ENCODE measurements at places on chromosomes 7 and 10.

DNA sequence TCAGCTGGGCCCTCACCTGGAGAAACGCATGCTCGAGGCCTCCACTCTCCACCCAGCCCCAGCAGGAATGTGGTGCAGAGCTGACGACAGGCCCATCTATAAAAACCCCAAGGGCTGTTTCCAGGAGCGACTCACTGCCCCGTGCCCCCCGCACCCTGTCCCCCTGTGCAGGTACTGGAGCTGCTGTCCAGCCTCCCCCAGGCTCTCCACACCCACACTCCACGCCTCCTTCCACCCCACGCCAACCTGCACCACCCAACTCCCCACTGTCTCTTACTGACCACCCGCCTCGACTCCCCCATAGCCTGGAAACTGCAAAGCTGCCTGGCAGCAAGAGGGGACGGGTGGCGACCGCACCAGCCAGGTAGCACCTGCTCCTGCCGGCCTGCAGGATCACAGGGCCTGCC lies 43.3 kb downstream of the DIP2C start:
- DNase-seq = no peak

- no peak for DNase-seq
These were observed 45.2 kb downstream of the PARD3 start for GRCh38 chr10:34769899-34770298.

GRCh38 chr10:56928714-56929113 lies 567.7 kb upstream of the ZWINT start:
- DNase-seq = no peak

DNA sequence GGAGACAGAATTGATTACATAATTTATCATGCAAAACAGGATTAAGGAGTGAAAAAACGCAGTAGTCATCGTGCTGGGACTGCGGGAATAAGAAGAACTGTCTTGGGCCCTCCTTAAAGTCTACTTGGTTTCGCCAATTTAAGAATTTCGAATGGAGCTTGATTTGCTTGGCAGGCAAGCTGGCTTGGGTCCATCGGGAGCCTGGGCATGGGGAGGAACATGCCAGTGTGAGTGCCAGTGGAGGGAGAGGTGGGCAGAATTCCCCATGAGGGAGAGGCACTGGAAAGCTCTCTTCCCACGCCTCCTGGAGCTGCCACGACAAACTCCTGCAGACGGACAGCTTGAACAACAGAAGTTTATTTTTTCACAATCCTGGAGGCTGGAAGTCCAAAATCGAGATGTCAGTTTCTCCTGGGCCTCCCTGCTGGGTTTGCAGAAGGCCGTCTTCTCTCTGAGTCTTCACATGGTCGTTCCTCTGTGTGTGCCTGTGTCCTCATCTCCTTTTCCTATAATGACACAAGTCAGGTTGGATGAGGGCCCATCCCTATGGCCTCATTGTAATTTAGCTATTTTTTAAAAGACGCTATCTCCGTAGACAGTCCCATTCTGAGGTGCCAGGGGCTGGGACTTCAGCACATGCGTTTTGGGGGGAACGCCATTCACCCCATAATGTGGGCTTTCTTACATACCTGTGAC lies 528.7 kb upstream of the DPP6 start:
- DNase-seq = no peak

DNA sequence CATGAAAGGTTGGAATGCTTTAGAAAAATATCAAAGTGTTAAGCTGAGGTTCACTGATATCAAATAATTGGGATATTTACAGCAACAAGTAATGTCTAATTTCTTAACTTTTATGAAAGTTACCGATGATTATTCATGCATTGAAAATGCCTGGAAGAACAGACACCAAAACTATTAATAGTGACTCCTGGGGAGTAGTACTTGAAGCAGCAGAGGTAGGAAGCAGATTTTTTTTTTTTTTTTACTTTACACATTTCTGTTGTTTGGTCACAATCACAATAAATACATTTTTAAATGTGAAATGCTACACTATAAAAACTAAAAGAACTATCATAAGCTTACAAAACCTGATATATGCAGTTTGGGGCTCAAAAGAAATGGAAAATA lies 70.5 kb upstream of the FGL2 start:
- DNase-seq = no peak

- no peak for DNase-seq
These were observed 9.6 kb upstream of the PDCD4 start for GRCh38 chr10:110861930-110862649.

GRCh38 chr10:117569610-117570390 lies 27.3 kb downstream of the EMX2 start:
- DNase-seq = no peak

DNA sequence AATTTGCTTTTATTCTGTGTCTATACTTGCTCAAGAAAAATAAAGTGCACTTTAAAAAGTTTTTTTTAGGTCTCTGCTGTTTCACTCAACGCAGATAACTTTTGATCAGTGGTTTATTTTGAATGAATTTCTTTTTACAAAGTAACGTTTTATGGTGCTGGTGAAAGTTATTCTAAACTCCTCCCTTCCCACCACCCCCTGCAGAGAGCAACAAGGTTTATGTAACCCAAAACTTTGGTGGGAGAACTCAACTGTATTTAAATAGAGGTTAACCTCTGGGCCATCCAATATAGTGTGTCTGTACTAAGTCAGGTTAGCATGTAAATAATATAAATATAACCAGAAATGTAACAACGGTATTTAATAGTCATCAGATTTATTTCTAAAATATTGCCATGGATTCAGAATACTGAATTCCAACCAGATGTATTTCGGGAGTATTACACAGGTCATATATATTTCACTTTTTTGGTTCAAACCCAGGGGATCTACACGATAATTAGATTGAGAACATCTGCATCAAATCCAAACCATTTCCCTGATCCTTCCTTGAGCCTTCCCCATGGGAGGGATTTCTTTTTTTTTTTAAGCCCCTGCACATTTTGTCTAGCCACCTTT lies 3.9 kb upstream of the CUX1 start:
- no peak for DNase-seq

DNA sequence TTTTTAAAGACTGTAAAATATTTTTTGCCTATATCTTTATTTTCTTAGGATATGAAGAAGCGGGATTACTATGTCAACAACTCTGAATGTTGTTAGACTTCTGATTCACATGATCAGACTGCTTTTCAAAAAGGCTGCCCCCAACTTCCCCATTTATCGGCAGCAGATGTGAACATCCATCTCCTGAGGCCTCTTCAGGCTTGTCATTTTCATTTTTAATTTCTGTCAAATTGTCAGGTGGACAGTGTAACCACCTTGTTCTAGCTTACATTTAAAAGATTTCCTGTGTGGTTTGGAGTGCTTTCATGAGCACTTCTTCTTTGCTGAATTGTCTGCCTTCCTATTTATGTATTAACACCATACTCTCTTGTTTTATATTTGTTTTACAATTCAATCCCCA lies 78.8 kb upstream of the GSDME start:
- DNase-seq = peak; percentile 29

All from CD4-positive, alpha-beta T cell treated with Interleukin-10 for 1 hour (primary cell).